Head of caudate nucleus (tissue), 42 donors: ENCODE measurements at places on chromosomes 4 and X.

GRCh38 chr4:130419211-130419975, 1323.4 kb downstream of the C4orf33 start:
- DNase-seq = no peak

DNA sequence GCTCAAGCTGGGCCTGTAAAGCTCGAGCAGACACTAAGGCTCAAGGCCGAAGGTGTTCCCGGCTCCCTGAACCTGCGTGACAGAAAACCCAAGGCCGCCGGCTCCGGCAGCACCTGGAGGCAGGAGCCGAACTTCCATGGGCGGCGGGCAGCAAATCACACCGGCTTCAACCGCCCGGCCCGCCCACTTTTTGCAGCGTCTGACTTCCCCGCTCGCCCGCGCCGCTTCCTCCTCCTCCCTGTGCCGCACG, 940 bp upstream of the NSD2 start:
- peak; percentile 64 for DNase-seq

DNA sequence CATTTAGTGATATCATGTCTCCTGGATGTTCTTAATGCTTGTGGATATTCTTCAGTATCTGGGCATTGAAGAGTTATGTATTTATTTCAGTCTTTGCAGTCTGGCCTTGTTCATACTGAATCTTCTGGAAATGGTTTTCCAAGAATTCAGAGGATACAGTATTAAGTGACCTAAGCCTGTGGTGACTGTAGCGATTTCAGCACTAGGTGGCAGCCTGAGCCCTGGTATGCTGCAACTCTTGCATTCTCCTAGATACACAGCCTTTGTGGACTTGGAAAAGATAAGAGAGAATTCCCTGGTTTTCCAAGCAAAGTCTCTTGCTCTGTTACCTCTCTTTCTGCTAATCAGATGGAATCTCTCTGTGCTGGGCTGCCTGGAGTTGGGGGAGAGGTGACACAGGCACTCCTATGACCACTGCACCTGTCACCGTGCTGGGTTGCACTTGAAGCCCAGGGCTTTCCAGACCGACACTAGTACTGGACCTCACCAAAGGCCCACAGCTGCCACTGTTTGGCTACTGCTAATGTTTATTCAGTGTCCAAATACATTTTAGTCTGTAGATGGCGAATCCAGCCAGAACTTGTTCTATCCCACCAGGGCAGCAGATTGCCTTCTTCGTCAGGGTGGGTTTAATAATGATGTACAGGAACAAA, 19.3 kb upstream of the SPIN2A start:
- peak; percentile 28 for DNase-seq

DNA sequence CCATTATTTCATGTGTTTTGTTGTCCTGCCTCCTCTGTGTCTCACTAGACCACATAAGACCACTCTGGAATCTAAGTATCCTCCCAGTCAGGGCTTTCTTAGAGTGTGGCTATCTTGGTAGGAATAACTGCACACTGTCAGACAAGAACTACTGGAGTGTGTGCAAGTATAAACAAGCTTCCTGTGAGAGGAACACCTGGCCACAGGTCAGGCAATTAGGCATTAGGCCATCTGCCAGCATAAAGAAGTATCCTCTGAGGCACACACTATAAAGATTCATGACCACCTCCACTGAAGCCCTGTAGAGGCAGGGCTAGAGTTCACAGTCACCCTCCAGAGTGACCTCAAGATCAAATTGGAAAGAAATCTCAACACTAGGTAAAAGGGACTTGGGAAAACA, 507.0 kb upstream of the PABPC4L start:
- DNase-seq = no peak

DNA sequence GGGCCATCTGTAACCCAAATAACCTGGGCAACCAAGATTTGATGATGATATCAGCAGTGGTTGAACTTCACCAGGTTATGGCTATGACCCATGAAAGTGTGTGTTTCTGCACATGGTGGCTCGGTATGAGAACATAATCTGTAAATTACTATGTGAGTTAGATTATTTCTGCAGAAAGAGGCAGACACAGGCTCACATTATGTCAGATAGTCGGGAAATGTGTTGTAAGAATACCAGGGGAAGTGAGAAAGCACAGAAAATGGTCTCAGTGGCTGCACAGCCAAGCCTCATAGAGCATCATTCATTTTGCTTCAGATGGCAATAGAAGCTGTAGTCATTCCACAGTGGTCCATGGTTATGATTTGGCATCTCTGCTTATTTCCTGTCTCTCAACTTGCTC, 63.0 kb upstream of the RBPJ start:
- DNase-seq = no peak

DNA sequence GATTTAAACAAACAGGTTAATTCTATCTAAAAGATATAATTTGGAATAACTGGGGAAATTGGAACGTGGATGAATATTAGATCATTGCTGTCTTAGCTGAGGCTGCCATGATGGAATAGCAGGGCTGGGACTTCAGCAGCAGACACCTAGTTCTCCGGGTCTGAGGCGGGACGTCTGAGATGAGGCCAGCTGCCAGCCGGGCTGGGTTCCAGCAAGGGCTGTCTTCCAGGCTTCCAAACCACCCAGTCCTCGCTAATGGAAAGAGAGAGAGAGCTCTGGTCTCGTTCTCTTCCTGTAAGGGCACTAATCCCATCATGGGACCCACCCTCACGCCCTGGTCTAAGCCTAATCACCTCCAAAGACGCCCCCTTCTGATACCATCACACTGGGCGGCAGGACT, 85.7 kb downstream of the ADRA2C start:
- no peak for DNase-seq

DNA sequence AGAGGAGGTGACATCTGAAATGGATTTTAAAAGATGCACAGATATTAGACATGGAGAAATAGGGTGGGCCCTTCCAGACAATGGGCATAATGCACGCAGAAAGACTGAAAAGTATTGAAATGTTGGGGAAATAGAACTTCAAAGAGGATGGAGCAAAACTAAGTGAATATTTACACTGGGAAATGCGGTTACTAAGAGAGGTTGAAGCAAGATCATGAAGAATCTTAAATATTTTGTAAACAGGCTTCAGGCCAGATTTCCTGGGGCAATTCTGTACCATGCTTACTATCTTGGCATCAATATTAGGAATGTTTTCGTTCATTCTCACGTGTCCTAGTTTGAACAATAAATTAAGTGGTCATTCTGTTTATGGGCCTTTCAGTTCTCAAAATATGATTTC, 216.3 kb downstream of the ADAMTS3 start:
- no peak for DNase-seq

GRCh38 chr4:17561195-17561909, 15.6 kb upstream of the LAP3 start:
- DNase-seq = no peak

- peak; percentile 57 for DNase-seq
These were observed 1.0 kb downstream of the SCD5 start for GRCh38 chr4:82797405-82798111.

- DNase-seq = no peak
These were observed 84.0 kb upstream of the IGFBP7 start for GRCh38 chr4:57194068-57194611.

DNA sequence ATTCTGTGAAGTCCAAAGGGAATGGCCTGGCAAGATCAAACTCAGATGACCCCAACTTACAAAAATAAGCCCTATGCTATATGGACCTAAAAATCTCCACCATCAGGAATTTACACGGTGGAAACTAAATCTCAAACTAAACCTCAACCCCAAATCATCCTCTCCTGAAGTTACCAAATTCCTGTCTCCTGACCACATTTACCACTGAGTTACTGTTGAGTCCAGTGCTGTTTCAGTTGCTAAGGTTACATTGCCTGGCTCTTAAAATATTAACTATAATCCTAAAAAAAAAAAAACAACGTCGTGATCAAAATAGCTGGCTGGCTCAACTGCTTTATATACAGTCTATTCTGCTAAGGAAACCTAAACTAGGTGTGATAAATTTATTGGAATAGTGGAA, 315.2 kb upstream of the SLIT2 start:
- no peak for DNase-seq

DNA sequence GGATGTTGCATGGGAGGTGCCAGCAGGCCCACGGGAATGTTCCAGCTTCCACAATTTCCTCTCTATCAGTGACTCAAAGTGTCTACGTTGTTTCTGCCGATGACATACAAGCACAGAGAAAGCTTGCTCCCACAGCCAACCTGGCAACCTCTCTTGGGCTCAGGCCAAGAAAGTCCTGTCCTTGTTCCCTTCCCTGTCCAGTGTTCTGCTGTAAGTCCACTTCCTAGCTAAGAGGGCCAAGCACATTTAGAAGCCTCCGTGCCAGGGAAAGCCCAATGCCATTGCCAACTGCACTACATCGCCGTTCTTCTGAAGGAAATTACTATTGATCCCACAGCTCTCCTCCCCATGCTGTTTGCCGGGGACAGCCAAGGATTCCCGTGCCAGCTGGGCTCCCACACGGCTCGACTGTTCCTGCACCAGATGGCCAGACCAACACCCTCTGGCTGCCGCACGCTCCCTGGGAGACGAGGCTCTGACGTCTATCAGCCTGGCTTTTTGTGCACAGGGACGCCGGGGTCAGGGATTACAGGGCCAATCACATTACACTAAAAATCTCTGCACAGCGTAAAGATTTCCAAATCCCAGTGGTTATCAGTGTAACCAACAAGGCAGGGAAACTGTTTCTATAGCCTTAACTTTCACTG, 284.0 kb downstream of the BCOR start:
- peak; percentile 70 for DNase-seq

DNA sequence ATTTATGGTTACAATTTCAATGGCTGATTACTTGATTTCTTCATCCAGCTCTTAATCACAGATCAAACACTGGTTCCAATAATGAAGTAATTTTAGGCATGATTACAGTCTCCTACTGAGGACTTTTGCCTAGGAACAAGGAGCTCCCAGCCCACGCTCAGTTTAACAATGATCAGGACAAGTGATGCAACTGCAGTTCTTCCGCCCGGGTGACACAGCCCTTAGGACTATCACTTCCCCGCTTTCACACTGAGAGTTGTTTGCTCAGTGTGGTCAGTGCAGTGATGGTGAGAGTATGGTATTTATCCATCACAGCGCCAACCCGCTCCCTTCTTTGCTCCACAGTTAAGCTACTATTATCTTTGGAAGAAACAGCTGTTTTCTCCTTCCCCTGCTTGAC, 203.2 kb upstream of the MBNL3 start:
- DNase-seq = no peak

DNA sequence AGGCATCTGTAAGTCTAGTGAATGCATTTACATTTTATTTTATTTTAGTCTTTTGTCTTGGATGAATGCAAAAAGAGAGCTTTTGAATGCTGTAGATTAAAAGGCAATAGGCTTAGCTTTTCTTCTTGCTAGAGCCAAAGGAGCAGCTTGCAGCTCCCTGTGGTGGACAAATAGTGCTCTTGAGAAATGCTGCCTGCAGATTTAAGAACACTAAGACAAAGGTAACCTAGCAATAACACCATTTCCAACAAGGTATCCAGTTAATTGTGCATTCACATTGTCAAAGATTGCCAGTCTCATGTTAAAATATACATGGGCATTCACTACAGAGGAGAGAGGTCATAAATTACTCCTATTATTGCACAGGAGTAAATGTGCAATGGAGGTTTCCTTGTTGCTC, 859.2 kb upstream of the PRKX start:
- no peak for DNase-seq

GRCh38 chrX:108036298-108036973, 8.4 kb upstream of the VSIG1 start:
- DNase-seq = no peak

DNA sequence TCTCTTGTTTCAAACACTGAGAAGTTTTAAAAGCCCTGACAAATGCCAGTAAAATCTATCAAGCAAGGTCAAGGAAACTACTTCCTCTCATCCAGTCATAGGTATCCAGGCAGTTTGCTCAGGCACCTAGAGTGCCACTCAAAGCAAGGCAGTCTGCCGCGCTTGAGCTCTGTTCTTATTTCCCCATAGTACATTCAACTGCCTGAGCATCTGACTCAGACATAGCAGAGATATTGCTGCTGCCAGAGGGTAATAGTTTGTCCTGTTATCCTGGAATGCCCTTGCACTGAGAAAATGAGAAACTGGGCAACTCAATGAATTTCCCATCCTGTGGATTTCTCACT, 16.1 kb upstream of the ATP8A1 start:
- DNase-seq = no peak

- DNase-seq = no peak
These were observed 245.4 kb downstream of the ADGRL3 start for GRCh38 chr4:61445374-61446063.

GRCh38 chrX:47501226-47502074, 18.4 kb upstream of the ZNF41 start:
- no peak for DNase-seq

DNA sequence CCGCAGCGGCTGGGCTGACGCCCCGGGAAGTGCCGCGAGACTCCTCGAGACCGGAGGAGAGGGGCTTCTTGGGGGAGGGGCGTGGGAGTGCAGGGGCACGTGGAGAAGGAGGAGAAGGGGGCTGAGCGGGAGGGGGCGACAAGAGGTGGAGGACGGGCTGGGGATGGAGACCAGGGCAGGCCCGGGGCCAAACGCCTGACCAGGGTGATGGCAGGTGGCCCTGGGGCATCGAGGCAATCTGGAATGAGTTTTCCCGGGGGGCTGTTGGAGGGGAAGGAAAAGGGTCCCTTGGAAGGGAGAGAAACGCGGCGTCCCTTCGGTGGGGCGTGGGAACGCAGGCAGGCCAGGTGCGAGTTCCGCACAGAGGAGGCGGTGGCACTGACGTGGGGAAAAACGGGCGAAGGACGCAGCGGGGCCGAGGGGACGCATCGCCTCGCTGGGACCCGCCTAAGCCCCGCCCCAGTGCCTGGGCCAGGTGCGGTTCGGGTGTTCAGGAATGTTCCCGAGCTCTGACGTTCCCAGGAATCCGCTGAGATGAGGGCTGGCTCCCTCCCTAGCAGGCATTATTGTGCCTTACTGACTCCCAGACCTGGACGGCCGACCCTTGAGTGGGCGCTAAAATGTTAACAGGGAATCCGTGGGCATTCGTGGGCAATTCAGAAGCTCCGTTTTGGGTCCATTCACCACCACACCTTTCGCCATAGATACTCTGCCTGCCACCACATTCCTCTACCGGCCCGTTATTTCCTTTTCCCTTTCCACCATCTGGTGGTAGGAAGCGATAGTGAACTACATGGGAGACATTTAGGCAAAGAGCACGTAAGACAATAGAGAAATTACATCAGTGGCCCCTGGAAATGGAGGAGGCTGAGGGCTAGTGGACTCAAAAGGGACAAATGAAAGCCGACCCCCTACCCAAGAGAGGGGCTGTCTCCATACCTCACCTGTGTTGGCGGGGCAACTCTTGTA, 795 bp upstream of the SH3KBP1 start:
- peak; percentile 52 for DNase-seq

DNA sequence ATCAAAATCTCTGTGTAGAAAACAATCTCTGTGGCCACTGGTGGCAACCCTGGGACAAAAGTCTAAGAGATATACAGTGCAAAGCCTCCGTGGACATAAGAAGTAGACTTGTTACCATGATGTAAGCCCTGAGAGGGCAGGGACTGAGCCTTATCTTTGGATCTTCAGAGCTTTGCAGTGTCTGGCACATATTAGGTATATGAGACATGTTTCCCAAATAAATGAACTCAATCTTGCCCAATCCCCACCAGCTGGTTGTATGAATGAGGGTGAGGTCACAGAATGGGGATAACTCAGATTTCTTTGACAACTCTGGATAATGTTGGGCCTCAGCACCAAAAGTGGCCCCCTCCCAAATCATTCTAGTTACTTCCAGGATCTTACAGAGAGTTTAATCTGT, 511.4 kb upstream of the DIPK2B start:
- no peak for DNase-seq

- DNase-seq = no peak
These were observed 658.7 kb upstream of the EPHA5 start for GRCh38 chr4:66328803-66329574.

- no peak for DNase-seq
These were observed 494.9 kb downstream of the GALNTL6 start for GRCh38 chr4:172308078-172308477.
